ENCODE measurements at places on chromosomes 7 and 10. TPM values are rescaled to one million over a fixed set of nuclear protein-coding genes. Genes with fewer than 3 reads are reported as not detected.
A peak's percentile ranks its signal among the peaks of the same experiment; 100 is the strongest.

DNA sequence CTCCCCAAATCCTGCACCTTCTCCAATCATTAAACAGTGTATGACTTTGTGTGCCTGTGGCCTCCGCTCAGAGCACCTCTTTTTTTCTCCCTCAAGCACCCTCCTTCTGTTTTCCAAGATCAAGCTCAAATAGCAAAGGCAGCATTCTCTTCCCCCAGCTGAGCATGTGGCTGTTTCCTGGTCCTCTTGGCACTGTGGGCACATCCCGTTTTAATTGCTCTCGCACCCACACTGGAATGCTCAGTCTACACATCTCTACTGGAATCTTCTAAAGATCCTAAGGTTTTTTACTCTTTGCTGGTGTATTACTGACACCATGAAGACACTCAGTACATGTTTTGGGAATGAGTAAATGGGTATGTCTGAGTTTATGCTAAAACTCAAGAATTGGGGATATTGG is 107.4 kb downstream of the WDFY4 start:
- H3K4me3 ChIP-seq: no peak overlapping the region
- DNase-seq: peak; percentile 55
- H3K36me3 ChIP-seq: no peaks in the 10 kb centered on the region
- H3K4me1 ChIP-seq: peaks cover 19% of the 10 kb centered on the region

DNA sequence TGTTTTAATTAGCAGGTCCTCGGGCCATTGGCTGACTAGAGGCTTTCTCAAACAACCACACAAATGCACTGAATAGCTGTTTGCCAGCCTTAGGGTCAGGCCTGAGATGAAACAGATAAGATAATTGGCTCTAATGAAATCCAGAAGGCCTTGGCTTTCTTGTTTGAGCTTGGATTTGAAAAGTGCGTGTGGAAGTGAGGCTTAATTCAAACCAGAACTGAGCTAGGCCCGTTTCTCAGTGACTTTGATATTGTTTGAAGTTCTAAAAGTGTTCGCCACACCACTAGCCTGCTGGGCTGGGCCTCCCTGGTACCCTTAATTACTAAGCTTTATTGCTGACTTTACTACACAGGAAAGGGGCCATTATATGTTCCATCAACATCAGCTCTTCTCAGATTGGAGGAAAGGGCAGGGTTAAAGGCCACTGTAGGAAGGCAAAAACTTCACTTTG is 270.6 kb downstream of the TWIST1 start:
- H3K27me3 ChIP-seq: no peaks in the 10 kb centered on the region
- no peak overlapping the region for H3K27ac ChIP-seq
- H3K4me1 ChIP-seq: peaks cover 15% of the 10 kb centered on the region
- peak; percentile 54 for DNase-seq

DNA sequence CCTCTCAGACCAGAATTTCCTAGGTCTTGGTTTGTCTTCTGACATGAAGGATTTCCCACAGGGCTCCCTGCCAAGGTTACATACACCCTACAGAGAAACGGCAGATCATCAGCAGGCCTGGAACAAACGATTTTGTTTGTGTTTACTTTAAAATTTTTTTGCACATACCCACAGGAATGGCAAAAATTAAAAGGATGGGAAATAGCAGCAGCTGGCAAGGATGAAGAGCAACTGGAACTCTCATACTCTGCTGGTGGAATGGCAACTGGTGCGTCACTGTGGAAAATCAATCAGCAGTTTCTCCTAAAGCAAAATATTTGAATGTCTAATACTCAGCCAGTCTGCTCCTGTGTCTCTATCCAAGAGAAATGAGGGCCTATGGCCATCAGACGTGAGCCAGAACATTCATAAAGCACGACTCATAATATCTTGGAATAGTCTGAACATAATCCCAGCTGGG is 6.5 kb downstream of the BAIAP2L1 start:
- peak overlapping the region; percentile 62 for H3K27ac ChIP-seq
- H3K4me3 ChIP-seq: no peak overlapping the region
- no peaks in the 10 kb centered on the region for H3K4me1 ChIP-seq
- peak; percentile 87 for DNase-seq
- H3K36me3 ChIP-seq: no peaks in the 10 kb centered on the region

The ACBD7 gene
- total RNA-seq: 0.13 TPM

The PTPN20 gene
- 0.22 TPM for total RNA-seq

The TAS2R5 gene
- total RNA-seq: not detected

The PYROXD2 gene
- 14.0 TPM for total RNA-seq

DNA sequence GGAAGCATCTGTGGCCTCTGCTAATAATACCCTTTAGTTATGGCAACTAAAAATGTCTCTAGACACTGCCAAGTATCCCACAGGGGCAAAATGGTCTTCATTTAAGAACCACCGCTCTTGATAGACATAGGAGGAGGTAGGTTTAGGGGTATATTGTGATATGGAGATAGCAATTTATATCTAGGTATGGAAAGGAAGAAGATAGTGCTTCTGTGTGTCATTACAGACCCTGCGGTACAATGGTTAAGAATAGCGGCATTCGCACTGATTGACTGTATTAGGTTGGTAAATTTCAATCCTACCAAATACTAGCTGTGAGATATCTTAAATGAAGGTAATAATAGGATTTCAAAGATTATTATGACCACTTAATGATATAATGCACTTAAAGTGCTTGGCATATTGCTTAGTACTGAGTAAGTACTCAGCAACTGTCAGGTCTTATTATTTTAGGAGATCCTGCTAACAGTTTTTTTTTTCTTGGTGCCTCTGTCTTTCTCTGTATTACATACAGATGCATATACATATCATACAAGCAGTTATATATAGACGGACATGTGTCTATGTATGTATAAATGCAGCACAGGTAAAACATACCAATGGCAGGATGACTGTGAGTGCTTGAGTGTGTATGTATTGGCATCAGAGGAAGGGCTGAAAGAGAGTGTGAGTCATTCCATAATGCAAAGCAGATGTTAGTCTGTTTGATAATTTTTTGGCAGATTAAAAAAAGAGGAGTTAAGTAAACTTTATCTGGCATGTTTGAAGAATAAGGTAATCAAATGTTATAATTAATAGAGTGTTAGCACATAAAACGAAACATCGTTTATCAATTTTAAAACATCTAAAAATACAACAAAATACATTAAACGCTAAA is 50.0 kb upstream of the ITGB8 start:
- peak; percentile 85 for DNase-seq
- H3K4me3 ChIP-seq: no peak overlapping the region
- H3K27ac ChIP-seq: no peak overlapping the region

GRCh38 chr10:6201516-6201975 is 1.2 kb upstream of the PFKFB3 start:
- no peaks in the 10 kb centered on the region for H3K36me3 ChIP-seq
- H3K27ac ChIP-seq: no peak overlapping the region
- no peaks in the 10 kb centered on the region for H3K27me3 ChIP-seq
- peak; percentile 82 for DNase-seq

DNA sequence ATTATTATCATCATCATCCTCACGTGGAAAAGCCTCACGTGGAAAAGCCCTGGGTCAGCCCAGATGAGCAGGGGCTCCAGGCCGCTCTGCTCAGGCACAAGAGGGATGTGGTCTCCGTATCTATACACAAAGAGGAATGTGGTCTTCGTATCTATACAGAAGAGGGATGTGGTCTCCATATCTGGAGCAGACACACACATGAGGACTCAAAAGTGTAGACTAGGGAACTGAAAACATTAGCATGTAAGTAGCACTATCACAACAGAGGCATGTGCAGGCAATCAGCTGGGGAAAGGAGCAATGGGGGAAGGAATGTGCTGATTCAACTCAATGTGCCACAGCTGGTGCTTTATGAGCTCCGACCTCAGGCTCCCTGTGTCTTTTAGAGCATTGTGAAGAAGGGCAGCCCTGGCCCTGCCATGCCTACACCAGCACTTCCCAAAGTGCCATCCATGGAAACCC is 86.5 kb downstream of the PLXNA4 start:
- H3K4me1 ChIP-seq: no peaks in the 10 kb centered on the region
- no peak overlapping the region for H3K27ac ChIP-seq
- no peak overlapping the region for H3K4me3 ChIP-seq
- H3K36me3 ChIP-seq: no peaks in the 10 kb centered on the region
- no peaks in the 10 kb centered on the region for H3K27me3 ChIP-seq

GRCh38 chr7:24755541-24756407 is 1.5 kb downstream of the GSDME start:
- H3K27ac ChIP-seq: peak overlapping the region; percentile 86
- peak overlapping the region; percentile 72 for H3K4me3 ChIP-seq
- H3K36me3 ChIP-seq: no peaks in the 10 kb centered on the region
- DNase-seq: peak; percentile 58
- H3K27me3 ChIP-seq: no peaks in the 10 kb centered on the region
- peaks cover 46% of the 10 kb centered on the region for H3K4me1 ChIP-seq

DNA sequence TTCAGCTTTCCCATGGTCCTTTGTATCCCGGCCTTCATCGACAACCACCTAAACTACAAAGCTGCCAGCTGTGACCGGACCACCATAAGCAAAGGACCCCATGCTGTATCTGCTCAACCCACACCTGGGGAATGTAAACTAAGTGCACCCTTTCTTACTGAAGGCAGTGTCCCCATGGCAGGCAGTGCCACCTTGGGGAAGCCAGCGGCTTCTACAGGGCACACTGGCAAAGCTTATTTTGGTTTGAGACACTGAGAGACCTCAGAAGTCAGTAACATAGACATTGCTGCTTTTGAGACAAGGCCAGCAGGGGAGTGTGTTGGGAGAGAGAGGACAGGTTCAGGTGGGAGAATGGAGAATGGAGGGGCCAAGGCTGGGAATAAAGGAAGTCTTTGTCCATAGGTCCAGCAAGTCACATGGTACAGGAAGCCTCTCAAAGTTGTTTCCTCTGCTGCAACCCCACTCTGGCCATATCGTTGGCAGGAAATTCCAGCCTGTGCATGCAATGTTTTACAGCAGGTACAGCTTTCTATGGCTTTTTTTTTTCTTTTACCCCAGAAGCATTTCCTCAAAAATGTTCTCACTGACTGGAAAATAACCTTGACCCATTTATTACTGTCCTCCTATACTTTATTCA is 85.9 kb upstream of the NPVF start:
- no peaks in the 10 kb centered on the region for H3K36me3 ChIP-seq
- H3K27ac ChIP-seq: no peak overlapping the region
- H3K27me3 ChIP-seq: no peaks in the 10 kb centered on the region
- H3K4me1 ChIP-seq: no peaks in the 10 kb centered on the region

GRCh38 chr10:30386801-30387588 is 37.9 kb upstream of the MTPAP start:
- H3K36me3 ChIP-seq: no peaks in the 10 kb centered on the region
- H3K4me1 ChIP-seq: peaks cover 5% of the 10 kb centered on the region
- H3K27me3 ChIP-seq: no peaks in the 10 kb centered on the region
- peak; percentile 57 for DNase-seq
- no peak overlapping the region for H3K27ac ChIP-seq
- H3K4me3 ChIP-seq: no peak overlapping the region

DNA sequence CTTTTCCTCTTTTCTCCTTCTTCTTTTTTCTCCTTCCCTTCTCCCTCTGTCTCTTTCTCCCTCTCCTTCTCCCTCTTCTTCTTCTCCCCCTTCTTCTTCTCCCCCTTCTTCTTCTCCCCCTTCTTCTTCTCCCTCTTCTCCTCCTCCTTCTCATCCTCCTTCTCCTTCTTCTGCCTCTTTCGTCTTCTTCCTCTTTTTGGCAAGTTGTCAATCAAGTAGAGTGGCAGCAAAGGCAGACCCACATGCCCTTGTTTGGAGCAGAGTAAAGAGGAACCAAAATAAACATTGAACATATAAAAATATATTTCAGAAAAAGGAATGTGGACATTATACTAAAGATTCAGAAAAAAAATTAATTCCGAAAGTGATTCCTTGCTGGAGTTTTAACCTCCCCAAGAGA is 59.6 kb upstream of the ZNF33B start:
- DNase-seq: no peak
- H3K27ac ChIP-seq: no peak overlapping the region
- H3K4me3 ChIP-seq: no peak overlapping the region
- H3K27me3 ChIP-seq: no peaks in the 10 kb centered on the region
- no peaks in the 10 kb centered on the region for H3K36me3 ChIP-seq

DNA sequence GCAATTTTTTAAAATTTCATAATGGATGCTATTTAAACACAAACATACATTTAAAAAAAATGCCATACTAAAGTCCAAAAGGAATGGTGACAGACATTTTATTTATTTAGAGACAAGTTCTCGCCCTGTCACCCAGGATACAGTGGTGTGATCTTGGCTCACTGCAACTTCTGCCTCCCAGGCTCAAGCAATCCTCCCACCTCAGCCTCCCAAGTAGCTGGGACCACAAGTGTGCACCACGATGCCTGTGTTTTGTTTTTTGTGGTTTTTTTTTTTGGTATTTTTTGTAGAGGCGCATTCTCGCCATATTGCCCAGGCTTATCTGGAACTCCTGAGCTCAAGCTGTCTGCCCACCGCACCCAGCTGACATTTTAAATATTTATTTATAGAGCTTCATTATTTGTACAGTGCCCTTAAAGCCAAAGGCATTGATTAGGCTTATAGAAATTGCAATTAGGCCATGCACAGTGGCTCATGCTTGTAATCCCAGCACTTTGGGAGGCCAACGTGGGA is 703.5 kb downstream of the AUTS2 start:
- no peak overlapping the region for H3K4me3 ChIP-seq
- H3K36me3 ChIP-seq: no peaks in the 10 kb centered on the region
- H3K27me3 ChIP-seq: no peaks in the 10 kb centered on the region
- H3K27ac ChIP-seq: no peak overlapping the region
- H3K4me1 ChIP-seq: no peaks in the 10 kb centered on the region

The RAB19 gene
- total RNA-seq: not detected

The INSYN2A gene
- total RNA-seq: 0.43 TPM

The PBLD gene
- total RNA-seq: 10.3 TPM

The TMEM139 gene
- total RNA-seq: not detected

GRCh38 chr10:62736168-62736546 is 68.4 kb upstream of the ADO start:
- H3K4me1 ChIP-seq: peaks cover 31% of the 10 kb centered on the region
- DNase-seq: no peak
- no peak overlapping the region for H3K27ac ChIP-seq
- H3K36me3 ChIP-seq: no peaks in the 10 kb centered on the region
- no peaks in the 10 kb centered on the region for H3K27me3 ChIP-seq

DNA sequence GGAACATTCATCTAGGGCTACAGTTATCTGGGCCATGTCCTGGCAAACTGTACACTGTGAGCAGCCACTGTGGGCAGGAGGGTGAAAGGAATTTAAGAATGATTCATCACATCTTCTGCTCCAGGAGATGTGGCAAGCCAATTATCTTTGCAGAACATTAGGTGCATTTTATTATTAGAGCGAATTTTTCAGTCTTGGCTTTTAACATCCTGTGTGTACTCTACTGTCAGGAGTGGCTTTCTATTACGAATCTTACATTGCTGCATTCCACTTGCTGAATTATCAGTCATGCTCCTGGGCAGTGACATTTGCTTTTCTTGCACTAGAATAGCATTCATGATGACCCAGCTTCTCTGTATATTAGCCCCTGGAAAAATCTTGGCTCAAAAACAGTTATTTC is 109.2 kb upstream of the TARP start:
- peak; percentile 92 for DNase-seq
- H3K36me3 ChIP-seq: no peaks in the 10 kb centered on the region
- no peaks in the 10 kb centered on the region for H3K27me3 ChIP-seq
- peaks cover 16% of the 10 kb centered on the region for H3K4me1 ChIP-seq

The GRM3 gene
- total RNA-seq: not detected

The NFE2L3 gene
- total RNA-seq: 1.4 TPM

GRCh38 chr10:124162774-124163354 is 69.5 kb upstream of the CHST15 start:
- no peak overlapping the region for H3K4me3 ChIP-seq
- peaks cover 14% of the 10 kb centered on the region for H3K27me3 ChIP-seq
- no peak for DNase-seq
- H3K36me3 ChIP-seq: no peaks in the 10 kb centered on the region
- no peak overlapping the region for H3K27ac ChIP-seq
- no peaks in the 10 kb centered on the region for H3K4me1 ChIP-seq

The LRIT1 gene
- not detected for total RNA-seq

- no peaks in the 10 kb centered on the region for H3K36me3 ChIP-seq
- H3K27me3 ChIP-seq: peaks cover 98% of the 10 kb centered on the region
- no peak overlapping the region for H3K4me3 ChIP-seq
- H3K27ac ChIP-seq: no peak overlapping the region
- DNase-seq: no peak
Observed at GRCh38 chr10:100735337-100736143, 9.8 kb upstream of the PAX2 start.

The PNLIPRP1 gene
- not detected for total RNA-seq

Data from GM23248 (cell line).